ENCODE measurements at places on chromosomes 7 and 10. TPM values are rescaled to one million over a fixed set of nuclear protein-coding genes. Genes with fewer than 3 reads are reported as not detected.

GRCh38 chr7:128986609-128987008 lies 48.9 kb downstream of the IRF5 start:
- no peak for DNase-seq

DNA sequence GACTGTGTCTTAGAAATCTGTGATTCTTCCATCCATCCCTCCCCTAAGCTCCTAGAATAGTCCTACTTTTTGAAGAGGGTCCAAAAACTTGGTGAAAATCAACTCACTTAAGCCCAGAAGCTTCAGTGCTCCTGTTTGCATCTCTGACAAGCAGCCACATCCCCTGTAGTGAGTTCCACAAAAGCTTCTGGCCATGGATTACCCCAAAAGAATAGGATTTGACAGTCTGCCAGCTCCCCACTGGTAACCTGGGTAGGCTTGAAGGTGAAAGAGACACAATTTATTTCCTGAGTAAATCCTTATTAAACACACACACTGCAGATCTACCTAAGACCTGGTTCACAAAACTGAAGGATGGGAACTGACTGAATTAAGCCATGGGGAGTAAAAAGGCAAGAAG lies 46.5 kb downstream of the LGI1 start:
- DNase-seq = no peak

DNA sequence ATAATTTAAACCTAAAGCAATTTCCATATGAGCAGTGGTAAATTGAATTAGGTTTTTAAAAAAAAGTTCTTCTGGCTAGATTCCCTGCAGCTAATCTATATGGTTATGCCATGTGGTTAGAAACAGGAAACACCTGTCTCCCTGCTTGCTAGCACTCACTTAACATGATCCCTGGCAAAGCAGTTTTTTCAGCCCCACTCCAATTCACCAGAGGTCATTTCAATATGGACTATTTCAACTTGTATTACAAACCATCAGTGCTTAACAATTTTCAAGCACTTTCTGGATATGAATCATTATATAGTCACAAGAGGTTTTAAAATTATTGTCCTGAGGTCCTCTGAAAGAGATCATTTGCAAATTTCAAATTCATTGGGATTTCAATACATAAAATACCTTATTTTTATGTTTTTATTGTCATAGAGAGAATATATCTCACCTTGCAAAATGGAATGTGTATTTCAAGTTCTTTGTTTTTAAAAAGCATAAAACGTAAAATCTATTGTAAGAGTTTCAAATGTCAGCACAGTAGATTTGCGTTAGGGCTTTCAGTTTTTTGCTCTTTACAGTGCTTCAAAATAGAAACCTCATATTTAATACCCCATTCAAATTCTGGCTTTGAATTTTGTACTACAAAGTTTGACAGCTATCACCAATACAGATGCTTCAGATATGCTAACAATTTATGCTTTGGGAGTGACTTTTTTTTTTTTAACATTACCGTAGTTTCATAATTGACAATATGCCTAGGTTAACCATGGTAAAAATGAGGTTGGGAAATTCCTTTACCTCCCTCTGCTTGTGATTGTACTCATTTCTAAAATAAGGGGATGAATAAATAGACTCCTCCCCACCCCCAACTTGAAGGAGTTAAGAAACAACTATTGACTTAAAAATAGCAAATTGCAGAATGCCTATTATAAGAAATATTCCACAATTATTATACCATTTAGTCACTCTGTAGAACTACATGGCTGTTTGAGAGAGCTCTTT lies 117.5 kb upstream of the HGF start:
- no peak for DNase-seq

DNA sequence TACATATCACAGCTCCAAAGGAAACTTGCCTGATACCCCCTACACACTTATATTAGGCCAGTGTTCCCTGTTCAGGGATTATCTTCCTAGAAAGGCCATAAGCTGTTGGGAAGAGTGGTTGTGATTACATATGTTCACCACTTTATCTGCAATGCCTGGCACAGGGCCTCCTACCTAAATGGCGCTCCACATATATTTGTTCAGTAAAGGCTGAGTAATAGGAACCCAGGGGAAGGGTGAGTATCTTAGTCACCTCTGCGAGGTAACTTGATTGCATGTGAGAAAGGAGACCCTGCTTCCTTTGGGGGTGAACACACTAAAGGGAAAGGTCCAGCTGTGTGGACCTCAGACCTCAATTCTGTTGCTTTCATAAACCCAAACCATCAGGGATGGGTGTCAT lies 896.0 kb downstream of the LRMDA start:
- no peak for DNase-seq

GRCh38 chr10:69786791-69787190 lies 14.9 kb upstream of the COL13A1 start:
- DNase-seq = no peak

- DNase-seq = no peak
Measured at GRCh38 chr7:151934584-151934983, 21.7 kb upstream of the GALNTL5 start.

DNA sequence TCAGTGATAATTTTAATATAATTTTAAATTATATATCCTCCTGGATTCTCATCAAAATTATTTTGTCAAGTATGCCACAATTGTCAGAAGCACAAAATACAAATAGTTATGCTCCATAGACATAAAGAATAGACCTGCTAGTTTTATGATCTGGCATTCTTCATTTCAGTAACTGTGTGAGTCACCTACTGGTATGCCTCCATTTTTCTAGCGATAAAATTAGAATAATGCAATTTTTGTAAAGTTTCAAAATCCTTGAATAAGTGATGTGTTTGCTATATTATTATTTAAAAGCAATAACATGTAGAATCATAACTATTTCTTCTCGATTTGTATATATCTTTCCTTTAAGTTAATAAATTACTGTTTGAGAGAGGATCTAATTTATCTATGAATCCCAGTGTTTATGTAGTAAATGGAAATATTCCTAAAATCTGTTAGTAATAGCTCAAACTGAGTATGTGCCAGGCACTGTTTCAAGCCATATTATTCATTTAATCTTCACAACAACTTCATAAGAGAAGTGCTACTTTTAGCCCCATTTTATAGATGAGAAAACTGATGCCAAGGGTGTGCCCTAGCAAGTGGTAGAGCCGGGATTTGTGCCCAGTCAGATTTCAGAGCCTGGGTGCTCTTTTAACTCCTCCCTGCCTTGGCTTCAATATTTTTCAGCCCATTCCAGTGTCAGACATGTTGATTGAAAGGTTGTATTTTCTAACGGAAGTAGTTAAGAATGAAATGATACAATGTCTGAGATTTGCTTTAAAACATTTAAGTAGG lies 38.4 kb downstream of the NET1 start:
- no peak for DNase-seq

DNA sequence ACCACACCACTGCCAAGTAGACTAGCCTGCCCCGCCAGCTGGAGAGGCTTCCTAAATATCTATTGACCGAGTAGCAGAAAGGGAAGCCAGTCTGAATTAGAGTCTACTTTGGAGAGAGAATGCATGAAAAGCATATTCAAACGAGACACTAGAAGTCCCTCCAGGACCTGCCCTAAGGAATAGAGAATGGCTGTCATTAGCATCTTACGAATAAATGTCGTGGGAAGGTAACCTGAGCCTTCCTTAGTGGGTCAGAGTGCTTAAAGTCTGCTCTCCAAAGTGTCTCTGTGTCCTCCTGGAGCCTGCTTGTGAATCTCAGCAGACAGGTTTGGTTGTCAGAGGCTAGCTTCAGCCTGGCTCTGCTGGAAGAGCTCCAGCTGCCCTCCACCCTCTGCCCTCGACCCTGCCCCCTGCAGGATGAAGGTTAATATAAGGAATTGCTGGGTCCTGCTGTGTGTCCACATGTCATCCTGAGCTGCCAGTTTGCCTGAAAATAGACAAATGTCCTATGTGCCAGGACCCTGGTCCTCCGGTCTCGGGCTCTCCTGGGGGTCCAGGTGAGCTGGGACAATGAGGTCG lies 33.4 kb downstream of the FAM241B start:
- no peak for DNase-seq

DNA sequence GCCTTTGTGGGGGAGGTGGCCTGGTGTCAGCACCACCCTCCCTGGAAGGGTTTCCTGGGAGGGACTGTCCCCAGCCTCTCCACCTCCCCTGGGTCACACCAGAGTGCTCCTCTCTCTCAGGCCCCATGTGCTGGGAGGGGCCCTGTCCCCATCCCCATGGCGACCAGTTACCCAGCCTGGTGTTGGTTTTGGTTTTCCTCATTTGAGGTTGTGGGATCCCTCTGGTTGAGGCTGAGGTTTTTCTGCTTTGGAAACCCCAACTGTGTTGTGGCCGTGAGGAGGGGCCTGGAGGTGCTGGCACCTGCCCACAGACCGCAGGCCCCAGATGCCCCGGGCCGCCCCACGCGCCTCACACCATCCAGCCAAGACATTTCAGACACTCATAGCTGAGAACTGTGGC lies 106.3 kb downstream of the GRK5 start:
- no peak for DNase-seq

BEND7 gene
- total RNA-seq = 8.1 TPM

TMEM196 gene
- total RNA-seq = not detected

MLXIPL gene
- 12.0 TPM for total RNA-seq

Measured in lower leg skin (tissue), 4 donors.